ENCODE measurements at places on chromosomes 5 and 9. TPM values are rescaled to one million over a fixed set of nuclear protein-coding genes. Genes with fewer than 3 reads are reported as not detected.

The CCNO gene
- total RNA-seq, result 1.6 TPM

The OR1Q1 gene
- not detected for total RNA-seq

The TCERG1 gene
- total RNA-seq, result 39.3 TPM

The LCN12 gene
- not detected for total RNA-seq

The UAP1L1 gene
- 4.8 TPM for total RNA-seq

Data from nasal cavity respiratory epithelium epithelial cell of viscerocranial mucosa (primary cell).